ENCODE measurements at places on chromosomes 6 and 20.

DNA sequence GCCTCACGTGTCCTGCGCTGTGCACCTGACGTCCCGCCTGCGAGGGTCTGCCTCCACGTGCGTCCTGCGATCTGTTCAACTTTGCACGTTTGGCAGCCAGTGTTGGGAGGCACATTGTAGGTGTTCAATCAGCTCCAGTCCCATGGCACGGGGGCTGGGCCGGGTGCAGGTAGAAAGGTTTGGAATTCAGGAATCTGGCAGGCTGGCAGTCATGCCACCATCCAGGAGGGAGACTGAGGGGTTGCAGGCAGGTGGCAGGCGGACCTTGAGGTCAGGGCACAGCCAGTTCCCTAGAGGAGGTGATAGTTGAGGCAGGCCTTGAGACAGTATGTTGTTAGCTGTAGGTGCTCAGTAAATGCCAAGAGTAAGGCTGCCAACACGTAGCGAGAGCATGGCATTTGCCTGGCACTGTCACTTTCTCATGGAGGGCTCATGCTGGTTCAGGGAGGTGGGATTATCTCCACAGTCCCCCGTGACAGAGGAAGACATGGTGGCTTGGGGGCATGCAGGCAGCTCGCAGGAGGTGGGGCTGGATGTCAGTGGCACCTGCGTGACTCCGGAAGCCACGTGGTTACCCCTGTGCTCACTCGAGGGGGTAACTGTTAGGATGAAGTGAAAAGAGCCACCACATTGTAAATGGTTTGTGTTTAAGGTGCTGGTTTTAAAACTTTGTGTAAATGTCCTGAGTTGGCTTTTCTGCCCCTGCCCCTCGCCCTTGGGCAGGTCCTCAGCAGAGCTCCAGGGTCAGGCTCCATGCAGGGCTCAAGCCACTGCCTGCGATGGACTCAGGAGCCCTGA is 111.8 kb upstream of the FRMD1 start:
- DNase-seq: no peak

- no peak for DNase-seq
Observed at GRCh38 chr6:2414885-2415547, 169.6 kb upstream of the GMDS start.

GRCh38 chr6:2680264-2680922 is 70.3 kb downstream of the MYLK4 start:
- DNase-seq: no peak

DNA sequence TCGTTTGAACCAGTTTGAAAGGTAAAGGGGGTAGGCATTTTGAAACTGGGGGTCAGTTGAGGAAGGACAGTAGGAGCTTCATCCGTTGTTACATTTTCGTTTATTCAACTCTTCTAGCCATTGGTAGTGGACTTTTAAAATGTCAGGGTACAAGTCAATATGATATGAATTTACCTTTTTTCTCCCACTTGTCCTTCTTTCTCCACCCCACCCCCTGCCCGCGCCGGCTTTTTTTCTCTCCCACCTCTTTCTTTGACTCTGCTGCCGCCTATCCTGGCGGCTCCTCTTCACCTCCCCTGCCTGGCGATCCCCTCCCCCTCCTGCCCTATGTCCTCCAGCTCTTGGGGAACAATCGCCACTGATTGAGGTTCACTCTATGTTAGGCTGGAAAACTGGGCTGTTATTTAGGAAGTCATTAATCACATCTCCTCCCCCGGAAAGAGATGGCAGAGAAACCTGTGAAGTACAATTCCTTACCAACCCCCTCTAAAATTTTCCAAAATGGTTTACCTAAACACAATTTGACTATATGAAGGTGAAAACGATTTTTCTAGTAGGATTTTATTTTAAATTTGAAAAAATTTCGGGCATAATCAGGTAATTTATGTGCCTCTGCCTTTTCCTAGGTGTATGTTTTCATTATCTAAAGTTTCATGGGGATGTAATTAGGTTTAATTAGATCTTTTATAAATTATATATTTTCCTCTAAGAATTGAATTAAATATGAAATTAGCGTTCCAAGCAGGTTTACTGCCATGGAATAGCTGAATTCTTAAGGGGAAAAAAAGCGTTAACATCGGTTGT is 778 bp upstream of the LIN28B start:
- DNase-seq: no peak

DNA sequence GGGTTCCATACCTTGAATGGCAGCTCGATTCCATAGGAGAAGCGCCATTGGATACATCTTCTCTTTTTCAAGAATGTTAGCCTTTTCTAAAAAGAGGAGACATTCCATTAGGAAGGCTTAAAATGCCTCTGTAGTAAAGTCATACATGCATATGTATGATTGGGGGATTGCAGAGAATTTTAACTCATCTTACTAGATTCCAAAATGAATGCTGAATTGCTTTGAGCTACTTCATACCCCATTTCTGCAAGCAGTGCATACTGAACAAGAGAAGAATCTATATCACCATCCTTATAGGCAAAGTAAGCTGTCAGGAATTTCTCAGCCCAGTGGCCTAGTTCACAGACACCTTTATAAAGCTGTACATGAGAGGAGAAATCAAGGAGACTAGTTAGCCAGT is 80.3 kb downstream of the NDUFAF5 start:
- no peak for DNase-seq

GRCh38 chr6:99307295-99307907 is 42.1 kb downstream of the FAXC start:
- DNase-seq: no peak

DNA sequence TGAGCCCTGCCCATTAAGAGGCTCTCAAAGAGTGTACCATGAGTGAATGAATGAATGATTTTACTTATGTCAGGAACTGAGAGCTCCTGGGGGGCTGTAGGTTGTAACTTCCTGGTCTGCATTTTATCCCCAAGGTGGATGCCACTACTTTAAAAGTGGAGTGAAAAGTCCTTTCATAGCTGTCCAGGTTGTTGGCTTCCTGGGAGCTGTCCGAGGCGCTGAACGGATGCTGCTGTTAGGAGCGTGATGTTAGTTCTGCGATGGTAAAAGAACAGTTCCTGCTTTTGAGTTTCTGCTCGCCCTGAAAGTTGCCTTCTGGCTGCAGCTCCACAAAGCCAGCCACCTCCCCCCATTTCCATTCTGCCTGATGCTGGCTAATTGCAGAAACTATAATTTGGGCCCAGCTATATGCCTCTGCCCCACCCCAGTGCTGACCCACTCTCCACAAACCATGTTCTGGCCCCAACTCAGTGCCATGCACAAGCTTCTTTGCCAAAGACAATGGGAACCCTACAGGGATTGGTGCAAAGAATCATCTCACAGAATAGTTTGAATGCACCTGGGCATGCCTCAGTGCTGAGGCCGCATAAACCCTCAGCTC is 330.9 kb upstream of the CDH4 start:
- DNase-seq: no peak

DNA sequence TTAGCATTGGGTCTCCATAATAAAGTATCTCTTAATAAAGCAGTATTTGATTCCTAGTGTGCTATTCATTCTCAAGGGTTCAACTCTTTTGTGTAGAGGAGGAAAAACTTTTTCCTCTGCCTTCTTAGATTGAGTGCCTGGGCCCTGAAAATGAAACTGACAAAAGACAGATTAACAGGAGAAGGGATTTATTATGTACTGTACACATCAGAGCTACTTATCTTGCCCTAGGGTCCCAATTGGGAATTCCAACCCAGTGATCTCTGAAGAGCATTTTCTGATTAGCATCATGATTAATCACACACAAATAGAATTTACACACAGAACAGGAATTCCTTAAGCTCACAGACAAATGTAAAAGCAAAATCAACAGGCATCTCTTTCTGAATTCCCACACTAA is 128.9 kb downstream of the CD164 start:
- no peak for DNase-seq

Data from MCF 10A (cell line).